ENCODE measurements at places on chromosomes 16 and 17. TPM values are rescaled to one million over a fixed set of nuclear protein-coding genes. Genes with fewer than 3 reads are reported as not detected.

Gene C16orf92
- not detected for total RNA-seq

Gene ADAMTS18
- total RNA-seq, result not detected

Gene EFNB3
- total RNA-seq, result 0.05 TPM

Gene ABCC3
- total RNA-seq, result not detected

Gene CD300C
- total RNA-seq, result 1.3 TPM

Gene LRRC75A
- total RNA-seq, result 1.1 TPM

Gene TP53TG3E
- total RNA-seq, result not detected

Gene KIF2B
- not detected for total RNA-seq

Gene AANAT
- not detected for total RNA-seq

Gene INCA1
- total RNA-seq, result 0.22 TPM

Gene RARA
- 28.8 TPM for total RNA-seq

Gene PITPNM3
- total RNA-seq, result 1.0 TPM

Gene CLEC19A
- not detected for total RNA-seq

Gene GPR142
- total RNA-seq, result not detected

Gene HBQ1
- total RNA-seq, result not detected

Gene TPSG1
- total RNA-seq, result not detected

Gene ITGAD
- total RNA-seq, result not detected

Gene OR2C1
- total RNA-seq, result not detected

Gene SEPTIN1
- total RNA-seq, result 355 TPM

Gene GPRC5C
- 0.37 TPM for total RNA-seq

Gene ITGB4
- 0.91 TPM for total RNA-seq

Gene CD300E
- not detected for total RNA-seq

Gene NT5C3B
- 24.9 TPM for total RNA-seq

Gene GP1BA
- not detected for total RNA-seq

Gene MT1F
- 25.2 TPM for total RNA-seq

Gene CCDC78
- total RNA-seq, result 2.4 TPM

Gene TEX14
- 0.44 TPM for total RNA-seq

Gene C17orf50
- total RNA-seq, result not detected

Gene WIPI1
- total RNA-seq, result 25.7 TPM

Gene OR1E2
- not detected for total RNA-seq

Gene CD2BP2
- total RNA-seq, result 84.1 TPM

Gene CCL17
- 0.56 TPM for total RNA-seq

Gene CBFA2T3
- total RNA-seq, result 0.51 TPM

Gene MMP15
- total RNA-seq, result 0.68 TPM
